ENCODE measurements at places on chromosomes 1 and 21. TPM values are rescaled to one million over a fixed set of nuclear protein-coding genes. Genes with fewer than 3 reads are reported as not detected.

Gene GPR153
- 0.12 TPM for total RNA-seq

Gene FCRL6
- not detected for total RNA-seq

Gene GSTM1
- total RNA-seq = 22.4 TPM

Gene AVPR1B
- not detected for total RNA-seq

Gene KIF14
- total RNA-seq = 0.38 TPM

Gene NPPB
- not detected for total RNA-seq

Gene EIF4G3
- total RNA-seq = 81.3 TPM

Gene LCE1C
- total RNA-seq = not detected

Gene LRRC53
- not detected for total RNA-seq
